ENCODE measurements at places on chromosomes 5 and 9.
A peak's percentile ranks its signal among the peaks of the same experiment; 100 is the strongest.

- no peaks in the 10 kb centered on the region for H3K4me1 ChIP-seq
- H3K27ac ChIP-seq = no peak overlapping the region
- H3K4me3 ChIP-seq = no peak overlapping the region
- H3K36me3 ChIP-seq = no peaks in the 10 kb centered on the region
Observed at GRCh38 chr9:27247756-27248155, 49.2 kb downstream of the EQTN start.

- no peak for DNase-seq
- no peaks in the 10 kb centered on the region for H3K4me1 ChIP-seq
- no peaks in the 10 kb centered on the region for H3K27me3 ChIP-seq
- no peak overlapping the region for H3K27ac ChIP-seq
- no peaks in the 10 kb centered on the region for H3K36me3 ChIP-seq
Observed at GRCh38 chr5:82365744-82366228, 87.6 kb upstream of the RPS23 start.

GRCh38 chr5:144202072-144202471 lies 31.4 kb downstream of the KCTD16 start:
- H3K4me1 ChIP-seq = no peaks in the 10 kb centered on the region
- no peak overlapping the region for H3K27ac ChIP-seq
- no peak overlapping the region for H3K4me3 ChIP-seq
- peaks cover 12% of the 10 kb centered on the region for H3K27me3 ChIP-seq

DNA sequence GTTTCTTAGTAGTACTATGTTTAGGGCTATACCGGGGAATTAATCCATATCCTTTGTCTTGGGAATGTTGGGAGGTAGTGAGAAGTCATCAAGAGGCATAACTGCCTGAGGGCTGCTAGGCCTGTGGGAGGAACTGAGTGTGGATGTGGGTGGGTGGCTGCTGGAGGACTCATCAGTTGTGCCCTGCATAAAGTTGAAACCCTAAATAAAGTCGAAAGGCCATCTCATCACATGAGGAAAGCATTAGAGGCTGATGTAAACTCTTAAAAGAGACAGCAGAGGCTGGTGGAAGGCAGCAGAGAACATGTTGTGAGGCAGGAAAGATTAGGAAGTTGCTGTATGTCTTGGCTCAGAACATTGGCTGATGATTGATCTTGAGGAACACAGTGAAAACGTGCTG lies 143.8 kb downstream of the MAST4 start:
- H3K4me1 ChIP-seq = no peaks in the 10 kb centered on the region
- no peak overlapping the region for H3K4me3 ChIP-seq
- no peaks in the 10 kb centered on the region for H3K36me3 ChIP-seq
- no peaks in the 10 kb centered on the region for H3K27me3 ChIP-seq
- no peak overlapping the region for H3K27ac ChIP-seq

GRCh38 chr5:139402561-139403158 lies 1.2 kb downstream of the SPATA24 start:
- no peak overlapping the region for H3K4me3 ChIP-seq
- H3K4me1 ChIP-seq = peaks cover 22% of the 10 kb centered on the region
- no peaks in the 10 kb centered on the region for H3K27me3 ChIP-seq
- no peaks in the 10 kb centered on the region for H3K36me3 ChIP-seq
- DNase-seq = no peak
- peak overlapping the region; percentile 81 for H3K27ac ChIP-seq

GRCh38 chr5:33883482-33883881 lies 8.3 kb downstream of the ADAMTS12 start:
- H3K27me3 ChIP-seq = no peaks in the 10 kb centered on the region
- DNase-seq = no peak
- H3K4me3 ChIP-seq = no peak overlapping the region
- H3K4me1 ChIP-seq = no peaks in the 10 kb centered on the region

DNA sequence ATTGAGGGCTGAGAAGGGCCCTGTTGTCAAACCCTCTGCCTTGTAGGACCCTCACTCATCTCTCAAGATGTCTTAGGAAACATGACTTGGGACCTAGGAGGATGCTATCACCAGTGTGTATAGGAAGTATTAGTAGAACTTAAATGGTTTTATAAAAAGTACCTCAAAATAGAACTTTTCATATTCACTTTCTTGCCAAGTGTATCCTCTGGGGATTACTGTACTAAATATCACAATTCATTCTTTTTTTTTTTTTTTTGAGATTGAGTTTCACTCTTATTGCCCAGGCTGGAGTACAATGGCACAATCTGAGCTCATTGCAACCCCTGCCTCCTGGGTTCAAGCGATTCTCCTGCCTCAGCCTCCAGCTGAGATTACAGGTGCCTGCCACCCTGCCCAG lies 56.2 kb downstream of the ARHGEF28 start:
- no peaks in the 10 kb centered on the region for H3K4me1 ChIP-seq
- H3K27me3 ChIP-seq = no peaks in the 10 kb centered on the region
- no peak for DNase-seq
- no peaks in the 10 kb centered on the region for H3K36me3 ChIP-seq
- H3K4me3 ChIP-seq = no peak overlapping the region
- no peak overlapping the region for H3K27ac ChIP-seq

GRCh38 chr5:167812871-167813270 lies 478.6 kb upstream of the WWC1 start:
- no peak overlapping the region for H3K4me3 ChIP-seq
- no peak overlapping the region for H3K27ac ChIP-seq
- no peaks in the 10 kb centered on the region for H3K36me3 ChIP-seq
- H3K4me1 ChIP-seq = no peaks in the 10 kb centered on the region
- no peak for DNase-seq

DNA sequence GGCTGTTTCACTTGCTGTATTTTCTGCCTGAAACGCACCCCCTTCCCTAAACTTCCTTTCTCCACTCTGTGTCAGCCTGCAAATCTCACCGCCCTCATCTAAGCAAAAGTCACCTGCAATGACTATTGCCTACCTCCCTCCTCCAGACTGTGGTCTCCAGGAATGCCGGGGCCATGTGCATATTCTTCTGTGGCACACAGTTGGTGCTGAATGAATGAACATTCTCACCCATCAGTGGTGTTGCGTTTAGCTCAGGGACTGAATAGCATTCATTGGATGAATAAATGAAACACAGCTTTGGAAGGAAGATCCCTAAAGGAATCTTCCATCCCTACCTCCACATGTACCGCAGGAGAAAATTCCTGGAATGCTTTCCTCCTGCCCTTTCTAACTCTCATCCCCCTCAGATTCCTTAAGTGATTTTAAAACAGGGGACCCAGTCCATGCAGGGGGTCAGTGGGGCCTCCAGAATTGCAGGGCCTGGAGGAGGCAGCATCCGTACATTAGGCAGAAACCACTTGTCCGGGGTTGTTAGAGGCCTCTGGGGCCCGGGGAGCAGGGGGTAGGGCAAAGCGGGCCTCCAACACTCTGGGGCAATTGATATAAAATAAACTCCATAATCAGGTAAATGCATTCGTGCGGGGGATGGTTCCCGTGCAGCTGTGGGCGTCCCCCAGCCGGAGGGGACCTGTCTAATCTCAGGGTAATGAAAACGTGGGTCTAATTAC lies 28.3 kb upstream of the PTGS1 start:
- no peaks in the 10 kb centered on the region for H3K4me1 ChIP-seq
- no peak for DNase-seq
- H3K27me3 ChIP-seq = peaks cover 5% of the 10 kb centered on the region
- H3K27ac ChIP-seq = no peak overlapping the region
- no peak overlapping the region for H3K4me3 ChIP-seq

DNA sequence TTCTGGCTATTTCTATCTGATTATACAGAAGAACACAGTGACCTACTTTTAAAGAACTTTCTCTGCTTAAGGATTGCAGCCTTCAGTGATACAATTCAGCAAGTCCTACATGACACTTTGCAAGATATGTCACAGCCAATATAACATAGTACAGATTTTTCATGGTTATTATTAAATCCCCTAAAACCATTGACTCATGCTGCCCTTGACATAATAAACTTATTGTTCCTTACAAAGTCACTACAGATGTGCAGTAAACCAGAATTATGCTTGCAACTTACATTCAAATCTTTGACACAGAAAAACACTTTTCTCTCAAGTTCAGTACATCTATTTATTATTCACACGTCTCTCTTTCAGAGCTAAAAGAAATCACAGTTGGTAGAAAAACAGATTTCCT lies 1136.3 kb upstream of the ACO1 start:
- no peaks in the 10 kb centered on the region for H3K4me1 ChIP-seq
- no peaks in the 10 kb centered on the region for H3K27me3 ChIP-seq
- no peak for DNase-seq

GRCh38 chr5:32172923-32173266 lies 1.2 kb downstream of the GOLPH3 start:
- DNase-seq = no peak
- peak overlapping the region; percentile 87 for H3K4me3 ChIP-seq
- H3K36me3 ChIP-seq = peaks cover 9% of the 10 kb centered on the region
- no peaks in the 10 kb centered on the region for H3K27me3 ChIP-seq
- peak overlapping the region; percentile 94 for H3K27ac ChIP-seq
- H3K4me1 ChIP-seq = peaks cover 15% of the 10 kb centered on the region

DNA sequence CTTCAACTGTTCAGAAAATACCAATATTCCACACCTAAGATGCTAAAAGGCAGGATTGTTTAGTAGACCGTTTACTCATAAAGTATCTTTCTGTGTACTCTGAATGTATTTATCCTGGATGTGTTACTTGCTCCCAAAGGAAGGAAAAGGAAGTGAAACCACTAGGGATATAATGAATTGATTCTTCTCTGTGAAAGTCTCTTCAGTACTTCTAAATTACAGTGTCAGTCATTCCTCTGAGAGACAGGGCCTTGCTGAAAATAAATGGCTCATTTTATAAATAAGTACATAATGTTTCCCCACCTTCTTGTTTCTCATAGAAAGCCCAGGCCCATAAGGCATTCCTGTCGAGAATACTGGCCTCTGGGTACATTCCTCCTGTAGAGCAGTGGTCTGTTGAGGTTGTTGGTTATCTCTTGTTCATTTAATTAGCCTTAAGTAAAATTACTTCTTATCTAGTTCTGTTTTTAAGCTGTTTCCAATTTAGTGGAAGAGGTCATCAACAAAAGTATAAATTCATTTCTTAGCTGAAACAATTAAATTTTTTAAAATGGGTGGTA lies 1.6 kb downstream of the HAPLN1 start:
- no peak for DNase-seq
- H3K27me3 ChIP-seq = peaks cover 11% of the 10 kb centered on the region
- no peak overlapping the region for H3K27ac ChIP-seq
- H3K36me3 ChIP-seq = no peaks in the 10 kb centered on the region
- H3K4me3 ChIP-seq = no peak overlapping the region

DNA sequence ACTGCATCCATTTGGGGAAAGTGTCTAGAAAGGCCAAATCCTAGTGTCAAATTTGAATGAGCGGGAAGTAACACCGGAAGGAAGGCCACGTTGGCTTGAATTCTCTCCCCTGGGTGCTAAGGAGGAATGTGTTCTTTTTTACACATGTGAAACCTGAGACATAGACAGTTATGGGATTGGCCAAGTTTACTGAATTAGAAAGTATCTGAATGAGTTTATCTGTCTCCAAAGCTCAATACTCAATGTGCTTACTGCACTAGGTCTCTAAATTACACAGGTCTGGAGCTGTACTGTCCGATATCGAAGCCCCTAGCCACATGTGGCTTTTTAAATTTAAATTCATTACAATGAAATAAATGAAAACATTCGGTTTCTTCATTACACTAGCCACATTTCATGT lies 6.0 kb downstream of the DMRT1 start:
- H3K4me3 ChIP-seq = no peak overlapping the region
- H3K4me1 ChIP-seq = no peaks in the 10 kb centered on the region
- peaks cover 5% of the 10 kb centered on the region for H3K27me3 ChIP-seq
- no peaks in the 10 kb centered on the region for H3K36me3 ChIP-seq

DNA sequence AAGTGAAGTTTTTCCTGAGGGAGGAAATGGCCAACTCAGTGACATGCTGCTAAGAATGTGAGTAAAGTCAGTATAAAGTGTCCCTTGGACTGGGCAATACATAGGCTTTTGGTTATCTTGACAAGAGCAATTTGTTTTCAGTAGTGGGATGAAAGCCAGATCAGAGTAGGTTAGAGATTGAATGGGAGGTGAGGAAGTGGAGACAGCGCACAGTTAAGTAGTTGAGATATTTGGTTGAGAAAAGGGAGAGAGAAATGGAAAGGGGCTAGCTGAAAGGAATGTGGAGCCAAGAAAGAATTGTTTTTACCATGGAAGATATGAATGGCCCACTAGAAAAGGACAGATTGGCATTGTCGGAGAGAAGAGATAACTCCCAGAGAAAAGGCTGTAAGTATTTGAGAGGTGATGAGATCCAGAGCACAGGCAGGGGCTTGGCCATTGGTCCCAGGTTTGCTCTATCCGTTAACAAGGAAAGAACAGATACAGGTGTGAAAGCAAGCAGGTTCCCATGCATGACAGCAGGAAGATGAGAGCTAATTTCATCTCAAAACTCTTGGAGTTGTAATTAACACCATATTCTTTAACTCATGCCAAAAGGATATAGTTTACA lies 392.0 kb downstream of the NR2F1-AS1 start:
- DNase-seq = no peak
- no peaks in the 10 kb centered on the region for H3K4me1 ChIP-seq
- no peaks in the 10 kb centered on the region for H3K36me3 ChIP-seq
- no peak overlapping the region for H3K4me3 ChIP-seq
- no peak overlapping the region for H3K27ac ChIP-seq

DNA sequence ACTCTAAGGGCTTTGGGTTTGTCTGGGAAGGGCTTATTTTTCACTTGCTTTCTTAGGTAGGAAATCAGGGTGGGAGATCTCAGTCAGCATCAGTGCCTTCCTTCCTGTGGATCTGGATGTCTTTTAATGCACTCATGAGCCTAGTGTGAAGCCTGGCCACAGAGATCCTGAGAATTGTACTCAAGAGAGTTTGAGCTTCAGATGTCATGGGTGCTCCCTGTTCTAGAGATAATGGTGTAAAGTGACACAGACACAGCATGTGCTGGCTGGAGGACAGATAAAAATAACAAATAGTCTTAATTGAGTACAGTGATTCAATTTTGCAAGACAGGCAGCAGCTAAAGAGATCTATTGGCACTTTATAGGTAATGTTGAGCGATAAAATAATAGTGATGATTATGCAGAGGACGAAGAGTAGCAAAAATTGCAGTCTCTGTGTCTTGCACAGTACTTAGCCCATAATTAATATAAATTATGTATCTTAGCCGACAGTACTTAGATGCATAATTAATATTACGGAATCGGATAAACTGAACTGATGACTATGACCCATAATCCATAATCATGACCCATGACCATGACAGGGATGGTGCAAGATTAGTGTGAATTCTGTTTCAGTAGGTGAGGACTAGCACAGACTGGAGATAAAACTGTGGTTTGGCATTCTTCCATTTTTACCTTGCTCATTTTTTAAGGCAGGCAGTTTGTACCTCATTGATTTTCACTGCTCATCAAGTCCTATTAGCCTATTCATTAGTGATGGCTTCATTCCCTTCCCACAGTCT lies 408.7 kb upstream of the PIK3R1 start:
- no peaks in the 10 kb centered on the region for H3K36me3 ChIP-seq
- no peaks in the 10 kb centered on the region for H3K27me3 ChIP-seq
- no peak overlapping the region for H3K27ac ChIP-seq
- H3K4me3 ChIP-seq = no peak overlapping the region
- H3K4me1 ChIP-seq = no peaks in the 10 kb centered on the region

- H3K4me1 ChIP-seq = no peaks in the 10 kb centered on the region
- H3K27ac ChIP-seq = peak overlapping the region; percentile 55
- H3K36me3 ChIP-seq = no peaks in the 10 kb centered on the region
- no peak overlapping the region for H3K4me3 ChIP-seq
Observed at GRCh38 chr5:126519637-126520592, 75.1 kb downstream of the ALDH7A1 start.

Measured in CD8-positive, alpha-beta memory T cell (primary cell).